ENCODE measurements at places on chromosomes 1 and 21.
A peak's percentile ranks its signal among the peaks of the same experiment; 100 is the strongest.

- DNase-seq: peak; percentile 97
Observed at GRCh38 chr1:25616095-25616986, at the start of gene MAN1C1. TSS of gene MAN1C1 (plus strand) at chr1:25616791. CDS start at chr1:25617798, 1,007 bp downstream.

- DNase-seq: no peak
Observed at GRCh38 chr1:118371612-118372011, 186.6 kb upstream of the SPAG17 start.

GRCh38 chr1:223770621-223771315 is 58.4 kb downstream of the CAPN2 start:
- DNase-seq: no peak

GRCh38 chr1:23989263-23989662 is 9.1 kb upstream of the SRSF10 start:
- DNase-seq: no peak

DNA sequence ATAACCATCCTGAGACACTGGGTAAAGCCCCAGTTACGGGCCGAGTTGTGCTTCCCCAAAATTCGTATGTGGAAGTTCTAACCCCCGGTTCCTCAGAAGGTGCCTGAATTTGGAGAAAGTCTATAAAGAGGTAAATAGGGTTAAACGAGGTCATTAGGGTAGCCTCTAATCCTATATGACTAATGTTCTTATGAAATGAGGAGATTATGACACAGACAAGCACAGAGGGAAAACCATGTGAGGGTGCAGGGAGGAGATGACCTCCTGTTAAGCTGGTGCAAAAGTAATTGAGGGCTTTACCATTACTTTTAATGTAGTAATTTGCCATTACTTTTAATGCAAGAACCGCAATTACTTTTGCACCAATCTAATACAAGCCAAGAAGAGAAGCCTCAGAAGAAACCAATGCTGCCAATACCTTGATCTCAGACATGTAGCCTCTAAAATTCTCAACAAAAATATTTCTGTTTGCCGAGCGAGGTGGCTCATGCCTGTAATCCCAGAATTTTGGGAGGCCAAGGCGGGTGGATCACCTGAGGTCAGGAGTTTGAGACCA is 260.8 kb downstream of the GPATCH2 start:
- DNase-seq: no peak

- no peak for DNase-seq
Observed at GRCh38 chr1:108097018-108097417, 103.1 kb downstream of the SLC25A24 start.

GRCh38 chr1:184219414-184219813 is 167.4 kb upstream of the C1orf21 start:
- no peak for DNase-seq

GRCh38 chr1:177305040-177306018 is 134.6 kb downstream of the BRINP2 start:
- DNase-seq: no peak

DNA sequence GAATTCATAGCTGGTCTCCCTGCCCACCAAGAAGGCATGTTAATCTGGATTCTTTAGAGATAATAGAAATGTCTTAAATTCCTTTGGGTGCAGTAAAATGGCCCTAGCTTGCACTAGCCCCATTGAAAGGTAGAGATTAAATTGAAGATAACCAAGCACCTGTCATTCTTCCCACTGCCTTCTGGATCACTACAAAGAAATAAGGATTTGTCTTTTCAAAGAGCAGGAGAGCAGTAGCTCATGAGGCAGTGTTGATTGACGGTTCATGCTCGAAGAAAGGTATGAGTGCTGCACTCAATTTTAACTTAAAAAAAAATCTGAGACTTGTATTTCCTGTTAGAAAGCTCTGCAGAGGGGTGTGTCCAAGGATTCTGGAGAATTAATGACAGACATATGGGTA is 74.9 kb upstream of the F3 start:
- no peak for DNase-seq

GRCh38 chr1:215487466-215487865 is 79.6 kb upstream of the KCTD3 start:
- no peak for DNase-seq

DNA sequence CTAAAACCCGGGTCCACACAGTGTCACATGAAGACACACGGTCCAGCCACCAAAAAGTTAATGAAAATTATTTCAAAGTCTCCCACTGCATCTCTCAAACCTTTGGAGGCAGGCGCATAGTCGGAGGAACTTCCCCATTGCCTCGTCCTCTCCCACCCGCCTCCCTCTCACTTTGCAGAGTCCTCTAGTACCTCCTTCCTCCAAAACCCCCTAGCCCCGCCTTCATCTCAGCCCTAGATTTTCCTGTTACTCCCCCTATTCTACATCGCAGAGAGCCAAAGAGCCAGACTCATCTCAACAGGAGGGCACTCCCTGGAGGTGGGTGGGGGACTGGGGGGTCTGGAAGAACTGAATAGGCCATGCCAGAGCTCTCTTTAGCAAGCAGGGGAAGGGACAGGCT is 79.3 kb downstream of the DISP3 start:
- no peak for DNase-seq

DNA sequence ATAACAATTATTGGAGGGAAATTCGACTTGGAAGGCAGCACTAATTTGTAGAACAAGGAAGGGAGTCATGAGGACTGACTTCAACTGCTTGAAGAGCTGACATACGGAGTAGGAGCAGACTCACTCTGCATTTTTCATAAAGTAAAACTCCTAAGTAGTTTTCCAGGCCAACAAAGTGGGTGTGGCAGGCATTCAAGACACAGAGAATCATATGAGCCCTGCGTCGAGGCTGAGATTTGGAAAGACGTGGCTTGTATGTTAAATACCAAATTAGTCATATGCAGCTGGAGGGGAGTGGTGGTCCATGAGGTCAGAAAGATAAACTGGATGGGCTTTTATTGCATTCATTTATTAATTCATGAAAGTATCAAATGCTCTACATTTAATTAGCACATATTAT is 255.7 kb upstream of the JUN start:
- no peak for DNase-seq

- no peak for DNase-seq
Observed at GRCh38 chr1:230459465-230459864, 33.3 kb upstream of the PGBD5 start.

- DNase-seq: no peak
Observed at GRCh38 chr1:10880063-10880462, 83.6 kb upstream of the CASZ1 start.

DNA sequence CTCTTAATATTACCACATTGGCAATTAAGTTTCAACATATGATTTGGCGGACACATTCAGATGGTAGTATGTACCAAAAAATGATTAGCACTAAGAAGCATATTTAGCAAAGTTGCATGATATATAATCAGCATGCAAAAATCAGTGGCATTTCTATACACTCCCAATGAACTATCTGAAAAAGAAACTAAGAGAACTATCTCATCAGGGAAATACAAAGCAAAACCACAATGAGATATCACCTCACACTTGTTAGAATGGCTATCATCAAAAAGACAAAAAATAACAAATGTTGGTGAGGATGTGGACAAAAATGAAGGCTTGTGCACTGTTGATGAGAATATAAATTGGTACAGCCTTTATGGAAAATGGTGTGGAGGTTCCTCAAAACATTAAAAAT is 31.4 kb upstream of the DENND1B start:
- no peak for DNase-seq

GRCh38 chr1:53107570-53108322 is 34.7 kb downstream of the SLC1A7 start:
- DNase-seq: no peak

GRCh38 chr21:46340998-46341397 is 17.0 kb downstream of the PCNT start:
- no peak for DNase-seq

- peak; percentile 68 for DNase-seq
Observed at GRCh38 chr1:24111996-24112779, at the start of gene MYOM3. TSS of gene MYOM3 (minus strand) at chr1:24112135. CDS start at chr1:24108636, 3,499 bp downstream.

GRCh38 chr1:184429335-184429734 is 42.5 kb downstream of the C1orf21 start:
- DNase-seq: no peak

- no peak for DNase-seq
Observed at GRCh38 chr1:118618618-118619340, 369.4 kb downstream of the TBX15 start.

GRCh38 chr1:59214248-59215208 is 82.4 kb upstream of the FGGY start:
- DNase-seq: peak; percentile 75

DNA sequence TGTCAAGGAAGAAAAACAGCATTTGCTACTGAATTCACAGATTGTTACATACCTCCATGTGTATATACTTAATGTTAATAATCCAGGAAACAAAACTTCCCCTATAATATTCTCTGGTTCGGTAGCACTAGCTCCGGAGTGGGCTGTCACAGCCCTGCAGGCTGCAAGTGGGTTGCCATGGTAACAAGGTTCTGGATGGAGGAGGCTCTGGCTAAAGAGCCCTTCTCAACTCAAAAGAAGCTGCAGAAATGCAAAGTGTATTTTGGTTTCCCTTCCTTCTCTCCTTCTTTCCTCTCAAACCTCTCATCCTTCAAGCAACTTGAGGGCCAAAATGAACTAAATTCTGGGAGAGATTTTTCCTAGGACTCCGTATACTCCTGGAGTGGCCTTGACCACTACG is 45.2 kb downstream of the ASTN1 start:
- no peak for DNase-seq

GRCh38 chr21:43267391-43268085 is 98.7 kb downstream of the CRYAA start:
- no peak for DNase-seq

DNA sequence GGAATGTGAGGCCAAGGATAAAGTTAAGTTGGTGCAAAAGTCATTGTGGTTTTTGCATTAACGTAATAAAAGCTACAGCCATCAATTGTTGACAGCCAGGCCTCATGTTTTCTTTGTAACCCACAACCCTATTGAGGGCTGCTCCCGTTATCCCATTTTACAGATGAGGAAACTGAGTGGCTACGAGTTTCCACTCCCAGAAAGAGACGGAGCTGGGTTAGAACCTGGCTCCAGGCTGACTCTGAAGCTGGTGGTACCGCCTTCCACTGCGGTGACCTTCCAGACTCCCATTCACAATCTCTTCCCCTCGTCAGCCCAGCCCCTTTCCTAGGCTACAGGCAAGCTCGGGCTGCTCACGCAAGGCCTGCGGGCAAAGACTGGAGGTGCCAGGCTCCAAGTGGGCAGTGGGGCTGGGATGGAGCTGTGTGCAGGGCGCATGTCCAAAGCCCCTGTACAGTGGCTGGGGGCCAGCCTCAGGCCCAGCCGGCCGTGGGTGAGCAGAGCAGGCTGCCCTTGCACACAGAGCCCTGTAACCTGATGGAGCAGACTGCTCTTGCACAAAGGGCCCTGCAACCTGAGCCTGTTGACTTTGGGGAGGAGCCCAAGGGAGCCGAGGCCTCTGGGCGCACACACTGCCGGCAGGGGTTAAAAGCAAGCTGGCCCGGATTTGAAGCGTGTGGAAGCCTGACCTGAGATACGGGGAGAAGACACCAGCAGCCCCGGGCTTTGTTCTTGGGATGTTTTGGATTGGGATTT is 97.4 kb upstream of the TMPRSS2 start:
- no peak for DNase-seq

- peak; percentile 74 for DNase-seq
Observed at GRCh38 chr1:151251656-151252470, 2.7 kb upstream of the PSMD4 start.

GRCh38 chr1:63423649-63424048 is 56.2 kb downstream of the ALG6 start:
- DNase-seq: no peak

- DNase-seq: no peak
Observed at GRCh38 chr1:97761637-97762036, 159.2 kb downstream of the DPYD start.

GRCh38 chr1:96723377-96723776 is 1.8 kb downstream of the PTBP2 start:
- no peak for DNase-seq
